Left ventricle myocardium superior (tissue), 1 donor: ENCODE measurements at places on chromosomes 1 and 21. TPM values are rescaled to one million over a fixed set of nuclear protein-coding genes. Genes with fewer than 3 reads are reported as not detected.

ESRRG gene
- 51.5 TPM for total RNA-seq

GRCh38 chr21:42617486-42617885, 35.9 kb upstream of the PDE9A start:
- no peak for DNase-seq

DNA sequence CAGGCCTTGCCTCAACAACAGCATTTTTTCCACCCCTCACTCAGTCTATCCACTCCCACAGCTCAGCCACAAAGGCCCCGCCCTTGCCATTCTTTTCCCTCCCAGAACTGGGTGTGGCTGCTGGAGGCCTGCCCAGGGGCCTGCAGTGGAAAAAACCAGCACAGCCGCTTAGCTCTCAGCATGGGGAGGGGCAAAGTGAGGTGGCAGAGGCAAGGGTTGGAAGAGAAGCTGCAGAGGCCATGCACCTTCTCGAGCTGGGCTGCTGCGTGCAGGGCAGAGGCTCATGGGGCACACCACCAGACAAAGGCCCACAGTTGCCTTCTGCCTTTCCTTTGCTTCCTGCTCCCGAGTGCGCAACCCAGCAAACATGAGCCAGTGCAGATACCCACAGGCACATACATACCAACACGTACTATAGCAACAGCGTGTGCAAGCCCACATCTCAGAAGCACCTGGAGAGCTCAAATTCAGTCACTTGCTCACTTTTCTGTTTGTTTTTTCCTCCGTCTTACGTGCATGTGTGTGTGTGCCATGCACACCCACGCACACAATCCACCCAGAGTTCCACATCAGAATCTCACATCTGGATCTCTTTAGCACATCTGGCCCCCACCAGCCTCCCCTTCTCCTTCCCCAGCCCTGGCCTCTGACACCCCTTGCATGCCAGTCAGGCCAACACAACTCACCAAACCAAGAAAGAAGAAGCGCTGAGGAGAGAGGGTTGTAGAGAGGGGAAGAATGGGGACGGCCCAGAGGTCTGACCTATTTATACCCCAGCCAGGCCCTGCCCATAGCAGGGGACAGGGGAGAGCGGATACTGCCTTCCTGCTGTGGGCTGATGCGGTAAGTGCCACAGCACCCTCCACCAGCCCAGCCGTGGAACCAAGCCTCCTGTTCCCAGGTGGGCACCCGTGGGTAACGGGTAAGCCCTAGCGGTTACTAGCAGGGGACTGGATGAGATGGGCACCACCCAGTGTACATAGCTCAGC, at the start of gene S100A4:
S100A4 (minus strand) TSS at position 740 of the 989 bp plus-strand sequence. CDS start 1,012 bp downstream, outside the sequence.
- DNase-seq = peak; percentile 95

PRELP gene
- total RNA-seq = 22.5 TPM

GRCh38 chr1:11324567-11325165, 51.7 kb downstream of the UBIAD1 start:
- no peak for DNase-seq

- no peak for DNase-seq
Observed at GRCh38 chr1:241432241-241432640, 75.2 kb upstream of the RGS7 start.

GRCh38 chr1:43875331-43875730, 58.3 kb upstream of the ARTN start:
- no peak for DNase-seq

DNA sequence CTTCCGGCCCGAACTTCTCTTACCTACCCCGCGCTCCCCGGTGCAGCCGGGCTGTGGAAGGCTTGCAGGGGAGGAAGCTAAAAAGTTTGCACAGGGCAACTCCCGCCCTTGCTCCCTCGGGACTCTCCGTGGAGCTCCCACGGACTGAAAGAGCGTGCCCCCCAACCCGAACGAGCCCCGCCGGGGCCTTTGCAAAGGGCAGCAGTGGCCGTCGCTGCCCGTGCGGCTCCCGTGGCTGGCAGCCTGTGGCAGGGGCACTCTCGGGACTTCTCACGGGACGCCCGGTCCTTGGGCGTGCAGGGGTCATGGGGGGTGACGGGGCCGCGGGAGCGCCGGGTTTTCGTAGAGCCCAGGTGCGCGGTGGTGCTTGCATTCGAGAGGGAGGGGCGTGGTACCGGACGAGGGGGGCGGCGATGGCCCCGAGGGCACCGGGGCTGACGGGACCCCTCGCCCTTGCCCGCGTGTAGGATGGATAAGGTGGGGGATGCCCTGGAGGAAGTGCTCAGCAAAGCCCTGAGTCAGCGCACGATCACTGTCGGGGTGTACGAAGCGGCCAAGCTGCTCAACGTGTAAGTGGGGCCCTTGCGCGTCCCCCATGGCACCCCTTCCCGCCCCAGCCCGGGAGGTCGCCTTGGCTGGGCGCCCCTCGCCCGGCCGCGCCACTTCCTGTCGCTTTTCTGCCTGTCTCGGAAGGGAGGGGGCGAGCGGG, 711 bp downstream of the GADD45A start:
- peak; percentile 60 for DNase-seq

DNA sequence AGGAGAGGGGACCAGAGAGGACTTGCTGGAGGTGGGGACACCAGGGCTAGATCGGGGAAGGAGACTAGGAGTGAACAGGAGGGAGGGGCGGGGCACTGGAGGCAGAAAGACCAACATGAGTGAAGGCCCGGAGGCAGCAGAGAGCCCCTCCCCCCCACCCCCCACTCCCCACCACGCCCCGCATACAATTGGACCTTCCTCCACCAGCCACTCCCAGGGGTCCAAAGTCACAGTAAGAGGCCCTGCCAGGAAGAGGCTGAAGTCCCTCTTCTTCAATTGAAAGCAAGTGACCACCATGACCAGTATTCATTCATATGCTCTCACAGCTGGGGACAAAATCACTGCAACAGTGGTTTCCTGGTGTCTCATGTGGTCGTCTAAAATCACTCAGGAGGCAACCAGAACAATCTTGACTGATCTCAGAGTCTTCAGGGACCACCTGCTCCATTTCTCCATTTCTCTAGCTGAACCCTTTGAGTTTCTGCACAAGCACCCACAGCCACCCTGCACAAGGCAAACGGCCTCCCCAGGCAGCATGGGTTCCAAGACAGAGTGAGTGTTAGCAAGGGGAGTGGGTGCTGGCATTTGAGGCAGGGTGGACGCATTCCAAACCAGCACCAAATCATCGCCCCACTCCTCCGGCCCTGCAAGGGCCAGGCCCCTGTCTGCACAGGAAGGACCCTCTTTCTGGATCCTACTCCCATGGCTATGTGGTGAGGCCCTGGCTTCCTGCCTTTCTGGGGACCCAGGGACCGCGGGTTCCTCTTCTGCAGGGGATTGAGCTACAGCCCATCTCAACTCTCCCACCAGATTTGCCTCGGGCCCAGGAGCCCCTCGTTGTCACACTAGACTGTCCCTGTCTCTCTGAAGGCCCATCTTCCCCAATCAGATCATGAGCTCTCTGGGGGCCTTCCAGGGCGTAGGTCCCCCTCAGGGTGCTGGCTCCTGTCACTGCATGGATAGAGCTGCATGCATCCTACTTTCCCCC, 17.0 kb downstream of the LAPTM5 start:
- no peak for DNase-seq
